ENCODE measurements at places on chromosomes 4 and X. TPM values are rescaled to one million over a fixed set of nuclear protein-coding genes. Genes with fewer than 3 reads are reported as not detected.

DNA sequence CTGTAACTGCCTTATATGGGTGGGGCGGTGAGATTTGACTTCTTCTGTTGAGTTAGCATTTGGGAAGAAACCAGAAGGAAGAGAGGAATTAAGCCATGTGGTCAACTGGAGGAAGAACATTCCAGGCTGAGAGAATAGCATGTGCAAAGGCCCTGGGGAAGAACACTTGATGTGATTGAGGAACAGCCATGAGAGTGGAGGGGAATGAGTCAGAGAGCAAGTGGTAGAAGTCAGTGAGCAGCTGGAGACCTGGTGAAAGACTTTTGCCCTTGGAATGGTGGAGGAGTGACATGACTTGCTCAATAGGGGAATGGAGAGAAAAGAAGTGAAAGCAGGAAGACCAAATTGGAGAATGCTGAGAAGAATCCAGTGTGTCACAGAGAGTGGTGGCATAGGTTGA lies 327.8 kb upstream of the HAND2 start:
- no peak for DNase-seq
- no peak overlapping the region for H3K27ac ChIP-seq
- H3K36me3 ChIP-seq, result no peaks in the 10 kb centered on the region
- H3K4me1 ChIP-seq, result no peaks in the 10 kb centered on the region

DNA sequence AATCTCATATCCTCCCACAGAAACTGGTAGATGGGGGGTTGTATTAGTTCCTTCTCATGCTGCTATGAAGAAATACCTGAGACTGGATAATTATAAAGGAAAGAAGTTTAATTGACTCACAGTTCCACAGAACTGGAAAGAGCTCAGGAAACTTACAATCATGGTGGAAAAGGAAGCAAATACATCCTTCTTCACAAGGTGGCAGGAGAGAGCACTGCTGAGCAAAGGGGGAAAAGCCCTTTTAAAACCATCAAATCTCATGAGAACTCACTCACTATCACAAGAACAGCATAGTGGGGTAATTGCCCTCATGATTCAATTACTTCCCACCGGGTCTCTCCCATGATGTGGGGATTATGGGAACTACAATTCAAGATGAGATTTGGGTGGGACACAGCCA lies 250.5 kb upstream of the GPRIN3 start:
- H3K27ac ChIP-seq, result no peak overlapping the region
- H3K36me3 ChIP-seq, result no peaks in the 10 kb centered on the region
- no peak for DNase-seq
- no peak overlapping the region for H3K4me3 ChIP-seq
- H3K27me3 ChIP-seq, result no peaks in the 10 kb centered on the region

DNA sequence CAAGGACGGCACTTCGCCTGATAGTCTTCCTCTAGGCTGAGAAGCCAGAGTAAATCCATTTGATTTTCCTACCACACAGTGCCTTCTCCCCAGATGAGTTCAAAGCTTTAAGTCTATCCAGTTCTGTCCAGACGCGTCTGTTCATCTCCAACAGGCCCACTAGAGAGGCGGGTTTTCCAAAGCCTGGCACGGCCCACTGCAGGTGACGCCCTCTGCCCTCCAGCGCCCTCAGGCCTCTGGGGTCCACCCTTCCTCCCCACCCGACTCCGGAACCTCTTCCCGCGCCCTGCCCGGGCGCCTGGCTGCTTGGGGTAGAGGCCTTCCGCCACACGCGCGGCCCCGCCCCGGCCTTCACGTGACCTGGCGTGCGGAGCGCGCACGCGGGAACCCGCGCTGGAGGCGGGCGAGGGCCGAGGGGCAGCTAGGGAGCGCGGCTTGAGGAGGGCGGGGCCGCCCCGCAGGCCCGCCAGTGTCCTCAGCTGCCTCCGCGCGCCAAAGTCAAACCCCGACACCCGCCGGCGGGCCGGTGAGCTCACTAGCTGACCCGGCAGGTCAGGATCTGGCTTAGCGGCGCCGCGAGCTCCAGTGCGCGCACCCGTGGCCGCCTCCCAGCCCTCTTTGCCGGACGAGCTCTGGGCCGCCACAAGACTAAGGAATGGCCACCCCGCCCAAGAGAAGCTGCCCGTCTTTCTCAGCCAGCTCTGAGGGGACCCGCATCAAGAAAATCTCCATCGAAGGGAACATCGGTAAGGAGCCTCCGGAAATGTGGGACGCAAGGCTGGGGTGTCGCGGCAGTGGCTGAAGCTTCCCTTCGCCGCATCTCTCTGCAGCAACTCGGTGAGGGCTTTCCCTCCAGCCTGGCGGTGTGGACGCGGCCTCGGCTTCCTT lies at the start of gene DCK:
Gene DCK (plus strand): TSS at position 469 of the 888 bp plus-strand sequence. CDS start 187 bp downstream, at position 656.
- peaks cover 28% of the 10 kb centered on the region for H3K4me1 ChIP-seq
- H3K27ac ChIP-seq, result peak within 1 kb of the TSS; percentile 71
- H3K36me3 ChIP-seq, result peaks cover 21% of the 10 kb centered on the region
- H3K4me3 ChIP-seq, result peak within 1 kb of the TSS; percentile 78
- no peaks in the 10 kb centered on the region for H3K27me3 ChIP-seq
- DNase-seq, result peak; percentile 85

GLUD2 gene
- total RNA-seq, result 19.6 TPM

GRCh38 chrX:46582325-46582724 lies 8.8 kb downstream of the CHST7 start:
- no peak overlapping the region for H3K4me3 ChIP-seq
- no peak for DNase-seq
- peaks cover 5% of the 10 kb centered on the region for H3K36me3 ChIP-seq

- H3K36me3 ChIP-seq, result peaks cover 34% of the 10 kb centered on the region
- no peaks in the 10 kb centered on the region for H3K27me3 ChIP-seq
- peak within 1 kb of the TSS; percentile 77 for H3K27ac ChIP-seq
- peak within 1 kb of the TSS; percentile 90 for H3K4me3 ChIP-seq
Measured at GRCh38 chr4:183504930-183505610, at the start of gene ING2. Gene ING2 (plus strand): TSS chr4:183505058. CDS start chr4:183505196, 138 bp downstream.

DDX53 gene
- not detected for total RNA-seq

ARHGAP36 gene
- total RNA-seq, result not detected

DNA sequence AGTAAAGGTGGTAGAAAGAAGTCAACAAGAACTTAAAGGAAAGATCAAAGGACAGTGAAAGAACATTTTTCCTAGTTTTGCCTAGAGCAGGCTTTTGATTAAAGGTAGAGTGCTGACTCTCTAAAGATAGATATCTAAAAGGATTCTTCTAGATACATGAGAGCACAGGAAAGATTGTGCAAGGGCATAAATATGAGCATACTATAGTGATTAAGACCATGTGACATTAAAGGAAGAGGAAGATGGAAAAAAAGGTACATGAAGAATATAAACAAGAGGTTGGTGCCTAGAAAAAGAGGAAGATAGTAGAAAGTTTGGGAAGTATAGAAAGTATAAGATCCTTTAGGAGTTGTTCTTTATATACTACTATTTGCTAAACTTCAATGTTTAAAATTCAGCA lies 26.1 kb upstream of the TET2 start:
- no peak overlapping the region for H3K27ac ChIP-seq
- no peaks in the 10 kb centered on the region for H3K4me1 ChIP-seq
- no peaks in the 10 kb centered on the region for H3K36me3 ChIP-seq

GRCh38 chrX:1781766-1782165 lies 166.9 kb downstream of the ASMT start:
- H3K36me3 ChIP-seq, result no peaks in the 10 kb centered on the region
- no peaks in the 10 kb centered on the region for H3K27me3 ChIP-seq
- no peaks in the 10 kb centered on the region for H3K4me1 ChIP-seq
- H3K4me3 ChIP-seq, result no peak overlapping the region
- no peak overlapping the region for H3K27ac ChIP-seq

ANKRD50 gene
- total RNA-seq, result 24.3 TPM

- H3K36me3 ChIP-seq, result no peaks in the 10 kb centered on the region
- H3K4me3 ChIP-seq, result no peak overlapping the region
- DNase-seq, result no peak
- no peak overlapping the region for H3K27ac ChIP-seq
Measured at GRCh38 chr4:179485781-179486180, 2043.5 kb upstream of the AGA start.

GRCh38 chrX:108701633-108702032 lies 34.7 kb downstream of the IRS4 start:
- no peaks in the 10 kb centered on the region for H3K36me3 ChIP-seq
- DNase-seq, result no peak
- H3K4me3 ChIP-seq, result no peak overlapping the region
- no peaks in the 10 kb centered on the region for H3K27me3 ChIP-seq
- no peak overlapping the region for H3K27ac ChIP-seq

GRCh38 chrX:140389331-140389730 lies 115.5 kb downstream of the SOX3 start:
- H3K36me3 ChIP-seq, result no peaks in the 10 kb centered on the region
- DNase-seq, result no peak
- no peaks in the 10 kb centered on the region for H3K4me1 ChIP-seq
- H3K27me3 ChIP-seq, result no peaks in the 10 kb centered on the region

DNA sequence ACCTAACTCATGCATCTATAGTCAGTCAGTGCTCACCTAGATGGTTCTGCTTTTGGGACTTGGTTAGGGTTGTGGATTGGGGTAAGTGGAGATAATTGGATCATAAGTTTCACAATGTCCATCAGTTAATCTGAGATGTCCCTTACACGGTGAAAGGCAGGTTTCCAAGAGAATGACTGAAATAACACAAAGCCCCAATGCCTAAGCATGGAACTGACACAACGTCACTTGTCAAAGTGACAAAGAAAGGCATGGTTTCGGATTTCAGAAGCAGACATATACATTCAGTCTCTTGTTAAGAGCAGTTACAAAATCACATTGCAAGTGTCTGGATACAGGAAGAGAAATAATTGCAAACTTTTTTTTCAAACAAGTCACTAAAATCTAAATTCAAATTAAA lies 1456.9 kb downstream of the TECRL start:
- H3K4me3 ChIP-seq, result no peak overlapping the region
- H3K36me3 ChIP-seq, result no peaks in the 10 kb centered on the region
- DNase-seq, result no peak
- H3K27ac ChIP-seq, result no peak overlapping the region
- no peaks in the 10 kb centered on the region for H3K27me3 ChIP-seq

DNA sequence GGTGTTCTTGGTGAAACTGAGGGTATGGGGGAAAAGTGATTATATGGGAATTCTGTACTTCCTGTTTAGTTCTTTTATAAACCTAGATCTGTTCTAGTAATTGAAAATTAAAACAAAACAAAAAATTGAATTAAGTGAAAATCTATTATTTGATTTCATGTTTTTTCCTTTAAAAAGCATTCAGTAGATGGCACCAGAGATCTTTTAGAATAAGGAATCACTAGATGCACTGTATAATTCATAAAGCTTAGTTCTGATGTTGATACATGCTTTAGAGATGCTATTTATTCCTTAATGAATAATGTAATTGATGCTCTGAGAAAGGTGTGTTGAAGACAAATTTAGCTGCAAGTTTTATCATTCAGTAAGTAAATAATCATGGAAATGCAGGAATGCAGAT lies 87.3 kb downstream of the LCORL start:
- no peaks in the 10 kb centered on the region for H3K36me3 ChIP-seq
- H3K27me3 ChIP-seq, result no peaks in the 10 kb centered on the region
- DNase-seq, result no peak
- no peak overlapping the region for H3K4me3 ChIP-seq

PAGE4 gene
- total RNA-seq, result not detected

CSAG3 gene
- total RNA-seq, result not detected

CXXC4 gene
- total RNA-seq, result 1.3 TPM

WWC2 gene
- total RNA-seq, result 38.7 TPM

TLR7 gene
- not detected for total RNA-seq

MAGEH1 gene
- total RNA-seq, result not detected

DNA sequence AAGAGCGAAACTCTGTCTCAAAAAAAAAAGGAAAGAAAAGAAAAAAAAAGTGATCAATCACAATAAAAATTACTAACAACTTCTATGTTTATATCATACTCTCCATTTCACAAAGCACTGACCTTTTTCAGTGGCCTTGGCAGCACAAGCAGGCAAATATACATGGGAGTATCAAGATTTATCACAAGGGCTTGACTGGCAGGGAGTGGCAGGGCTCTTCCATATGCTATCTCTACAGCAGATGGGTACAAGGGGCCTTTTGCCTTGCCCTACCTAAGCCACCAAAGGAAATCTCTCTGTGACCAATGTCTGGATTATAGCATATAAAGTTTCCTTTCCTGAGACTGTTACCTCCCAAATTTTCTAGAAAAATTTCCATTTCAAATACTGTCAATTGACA lies 24.4 kb downstream of the TSPAN5 start:
- no peaks in the 10 kb centered on the region for H3K36me3 ChIP-seq
- H3K27me3 ChIP-seq, result no peaks in the 10 kb centered on the region
- no peak overlapping the region for H3K27ac ChIP-seq
- peaks cover 11% of the 10 kb centered on the region for H3K4me1 ChIP-seq
- no peak overlapping the region for H3K4me3 ChIP-seq

DNA sequence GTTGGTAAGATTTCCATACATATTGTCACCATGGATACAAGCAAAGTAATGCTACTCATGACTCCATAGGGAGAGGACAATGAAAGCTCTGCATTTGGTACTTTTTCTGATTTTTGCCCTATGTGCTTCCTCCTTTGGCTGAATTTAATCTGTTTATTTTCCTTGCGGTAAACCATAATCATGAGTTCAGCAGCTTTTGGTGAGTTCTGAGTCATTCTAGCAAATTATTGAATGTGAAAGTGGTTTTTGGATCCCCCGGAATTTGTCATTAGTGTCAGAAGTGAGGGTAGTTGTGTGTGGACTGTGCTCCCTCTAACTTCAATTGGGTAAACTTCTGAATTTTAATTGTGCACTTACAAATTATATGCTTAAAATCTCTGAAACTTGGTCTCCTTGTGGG lies 170.3 kb downstream of the MOSPD2 start:
- no peaks in the 10 kb centered on the region for H3K4me1 ChIP-seq
- no peak overlapping the region for H3K27ac ChIP-seq
- no peak overlapping the region for H3K4me3 ChIP-seq

GRCh38 chr4:134762053-134762452 lies 560.5 kb upstream of the PABPC4L start:
- H3K36me3 ChIP-seq, result no peaks in the 10 kb centered on the region
- H3K4me3 ChIP-seq, result no peak overlapping the region
- no peaks in the 10 kb centered on the region for H3K4me1 ChIP-seq
- no peaks in the 10 kb centered on the region for H3K27me3 ChIP-seq

GRCh38 chrX:43087830-43088229 lies 309.9 kb upstream of the PPP1R2C start:
- no peak overlapping the region for H3K27ac ChIP-seq
- no peak overlapping the region for H3K4me3 ChIP-seq
- no peaks in the 10 kb centered on the region for H3K27me3 ChIP-seq
- no peaks in the 10 kb centered on the region for H3K36me3 ChIP-seq

IBSP gene
- not detected for total RNA-seq

DNA sequence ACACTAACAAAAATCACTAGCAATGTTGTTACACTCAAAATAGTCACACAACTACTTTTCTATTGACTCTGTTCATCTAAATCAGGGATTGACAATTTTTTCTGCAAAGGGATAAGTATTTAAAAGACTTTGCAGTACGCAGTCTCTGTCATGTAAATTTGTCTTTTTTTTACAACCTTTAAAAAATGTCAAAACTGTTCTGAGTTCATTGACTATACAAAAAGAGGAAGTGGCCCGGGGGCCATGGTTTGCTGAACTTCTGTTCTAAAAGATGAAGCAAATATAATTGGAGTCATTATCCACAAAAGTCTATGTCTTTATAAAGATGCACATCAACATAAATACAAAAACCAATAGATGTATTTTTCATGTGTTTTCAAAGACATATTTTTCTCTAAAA lies 1310.3 kb downstream of the RPA4 start:
- DNase-seq, result no peak
- H3K27me3 ChIP-seq, result no peaks in the 10 kb centered on the region
- H3K36me3 ChIP-seq, result no peaks in the 10 kb centered on the region
- H3K4me3 ChIP-seq, result no peak overlapping the region

GPC4 gene
- total RNA-seq, result 26.2 TPM

GRCh38 chr4:123744664-123745290 lies 348.2 kb downstream of the SPRY1 start:
- no peaks in the 10 kb centered on the region for H3K27me3 ChIP-seq
- no peak overlapping the region for H3K4me3 ChIP-seq
- H3K36me3 ChIP-seq, result no peaks in the 10 kb centered on the region
- no peak for DNase-seq
- peaks cover 8% of the 10 kb centered on the region for H3K4me1 ChIP-seq
